ENCODE measurements at places on chromosomes 12 and 14.
A peak's percentile ranks its signal among the peaks of the same experiment; 100 is the strongest.

DNA sequence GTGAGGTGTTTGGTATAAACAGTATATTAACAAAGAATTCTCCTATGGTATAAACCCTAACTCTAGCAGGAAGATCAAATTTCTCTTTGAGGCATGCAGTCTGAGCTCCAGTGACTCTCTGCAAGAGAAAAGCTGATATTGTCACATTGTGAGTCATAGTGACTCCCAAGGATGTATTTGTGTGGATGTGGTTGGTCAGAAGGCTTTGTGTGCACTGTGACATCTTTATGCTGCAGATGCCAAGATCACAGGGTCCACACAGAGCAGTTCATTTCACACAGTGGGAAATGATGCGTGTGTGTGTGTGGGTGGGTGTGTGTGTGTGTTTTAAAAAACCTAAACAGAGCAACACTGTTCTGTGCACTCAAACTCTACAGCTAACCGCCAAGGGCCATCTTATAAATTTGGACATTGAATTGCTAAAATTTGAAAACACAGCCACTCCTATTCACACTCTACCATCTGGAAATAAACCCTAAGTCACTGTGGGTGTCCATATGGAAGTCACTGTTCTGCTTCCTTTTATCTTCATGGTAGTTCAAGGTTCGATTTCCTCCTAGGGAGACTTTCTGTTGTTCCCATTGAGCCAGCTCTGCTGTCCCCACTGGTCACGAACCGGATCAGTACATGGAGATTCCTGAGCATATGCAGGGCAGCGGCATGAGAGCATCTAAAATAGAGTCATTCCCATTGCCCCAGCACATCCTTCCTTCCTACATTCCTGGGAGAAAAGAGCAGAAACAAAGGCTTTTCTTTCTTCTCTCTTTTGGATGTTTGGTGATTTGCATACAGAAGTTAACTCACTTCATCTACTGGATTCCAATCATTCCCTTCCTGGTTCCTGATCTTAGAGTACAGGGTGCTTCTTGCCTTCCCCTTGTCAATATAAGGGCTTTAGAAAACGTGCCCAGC, 727.6 kb downstream of the DIO2 start:
- DNase-seq: peak; percentile 52

GRCh38 chr14:81427348-81428058, 27.4 kb upstream of the STON2 start:
- DNase-seq: no peak

DNA sequence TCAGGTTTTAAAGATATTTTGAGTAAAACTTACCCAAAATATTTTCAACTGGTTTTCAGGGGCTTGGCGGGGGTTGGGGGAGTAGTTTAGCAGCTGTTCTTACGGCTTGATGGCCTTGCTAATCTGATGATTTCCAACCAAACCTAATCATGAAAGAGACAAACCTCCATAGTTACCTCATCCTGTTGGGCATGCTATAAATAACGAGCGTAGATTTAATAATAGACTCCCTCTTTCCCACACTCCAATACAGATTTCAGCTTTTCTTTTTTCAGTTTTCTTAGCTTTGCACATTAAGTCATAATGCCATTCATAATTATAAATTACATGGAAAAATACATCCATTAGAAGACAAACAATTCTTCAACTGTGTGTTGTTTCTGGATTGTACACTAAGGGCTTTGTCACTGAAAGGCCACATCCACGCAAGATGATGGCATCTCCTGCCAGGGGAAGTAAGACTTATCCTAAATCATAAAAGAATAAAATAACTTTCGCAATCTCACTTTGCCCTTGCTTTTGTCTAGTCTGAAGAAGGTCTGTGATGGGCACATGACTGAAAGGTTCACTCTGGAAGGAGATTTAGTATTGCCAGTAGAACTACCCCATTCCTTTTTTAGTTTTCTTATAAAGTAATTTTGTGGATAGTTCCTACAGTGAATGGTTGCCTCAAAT, 23.2 kb downstream of the ITPR2 start:
- DNase-seq: no peak

GRCh38 chr12:50271724-50272247, 11.5 kb downstream of the LIMA1 start:
- no peak for DNase-seq

DNA sequence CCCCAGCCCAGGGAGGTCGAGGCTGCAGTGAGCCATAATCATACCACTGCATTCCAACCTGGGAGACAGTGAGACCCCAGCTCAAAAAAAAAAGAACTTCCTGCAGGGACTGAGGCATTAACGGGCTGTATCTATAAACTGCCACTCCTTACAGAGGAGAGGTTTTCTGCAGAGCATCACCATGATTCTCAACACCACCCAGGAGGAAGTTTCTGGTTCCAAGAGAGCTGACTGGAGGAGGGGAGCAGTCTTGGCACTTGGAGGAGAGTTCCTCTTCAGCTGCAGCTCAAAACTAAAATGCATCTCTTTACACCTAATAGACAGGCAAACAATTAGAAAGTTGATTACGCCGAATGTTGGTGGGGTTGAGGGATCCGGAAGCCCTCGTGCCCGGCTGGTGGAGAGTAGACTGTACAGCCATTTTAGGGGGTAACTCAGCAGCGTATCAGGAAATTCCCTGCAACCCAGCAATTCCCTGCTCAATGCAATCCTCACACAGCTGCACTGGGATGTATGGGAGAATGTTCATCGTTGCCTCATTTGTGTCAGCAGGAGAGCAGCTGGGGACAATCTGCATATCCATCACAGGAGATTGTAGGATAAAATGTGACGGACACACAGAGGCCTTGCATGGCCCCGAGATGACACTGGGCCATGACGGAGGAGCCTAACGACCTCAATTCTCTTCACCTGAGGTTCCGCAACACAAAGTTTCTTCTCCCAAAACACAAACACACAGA, 36.6 kb downstream of the ACTN1 start:
- DNase-seq: no peak

- no peak for DNase-seq
Observed at GRCh38 chr12:97299847-97300246, 162.8 kb upstream of the RMST start.

DNA sequence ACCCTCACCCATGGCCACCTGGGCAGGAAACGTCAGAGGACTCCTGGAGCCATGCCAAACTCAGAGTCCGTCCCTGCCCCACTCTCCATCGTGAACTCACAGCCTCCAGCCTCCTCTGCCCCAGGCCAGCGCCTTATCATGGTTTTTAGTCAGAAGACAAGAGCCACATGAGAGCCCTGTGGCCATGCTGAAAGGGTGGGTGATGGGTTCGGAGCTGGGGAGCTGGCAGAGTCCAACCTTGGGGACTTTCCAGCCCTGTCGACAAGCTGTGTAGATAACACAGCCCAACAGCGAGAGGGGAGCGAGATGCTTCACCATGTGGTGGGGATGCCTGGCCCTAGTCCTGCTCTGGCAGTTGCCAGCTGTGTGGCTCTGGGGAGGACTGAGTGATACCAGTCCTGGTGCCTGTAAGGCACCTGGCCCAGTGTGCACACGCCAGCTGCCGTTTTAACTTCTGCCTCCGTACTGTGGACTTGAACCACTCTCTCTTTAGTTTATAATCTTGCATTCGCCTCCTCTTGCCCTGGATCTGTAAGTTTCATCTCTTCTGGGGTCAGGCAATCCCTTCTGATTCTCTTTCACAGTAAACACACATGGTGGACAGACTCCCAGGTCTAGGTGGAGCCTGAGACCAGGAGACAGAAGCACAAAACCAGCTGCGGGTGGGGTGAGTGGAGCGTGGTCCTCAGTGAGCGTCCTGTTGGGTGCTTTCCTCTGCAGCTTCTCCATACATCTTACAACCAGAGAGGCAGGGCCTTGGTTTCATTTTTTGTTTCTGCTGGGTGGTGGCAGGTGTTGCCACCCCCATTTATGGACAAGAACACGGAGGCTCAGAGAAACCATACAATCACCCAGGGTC, 55.3 kb downstream of the RIN3 start:
- DNase-seq: no peak

GRCh38 chr12:68630598-68630997, 19.9 kb downstream of the RAP1B start:
- no peak for DNase-seq
